Spinal cord (tissue), 10 donors: ENCODE measurements at places on chromosomes 13 and 19. TPM values are rescaled to one million over a fixed set of nuclear protein-coding genes. Genes with fewer than 3 reads are reported as not detected.

Gene PLVAP
- 12.0 TPM for polyA plus RNA-seq

Gene RFXAP
- 15.0 TPM for polyA plus RNA-seq

Gene LILRA1
- polyA plus RNA-seq, result 1.4 TPM

Gene KCNC3
- polyA plus RNA-seq, result 48.3 TPM

Gene LSM7
- 154 TPM for polyA plus RNA-seq

Gene ZNF780B
- 18.9 TPM for polyA plus RNA-seq

Gene CCL25
- 0.73 TPM for polyA plus RNA-seq

Gene DLL3
- polyA plus RNA-seq, result 56.0 TPM

Gene ZNF616
- polyA plus RNA-seq, result 10.6 TPM

Gene KCTD15
- 95.1 TPM for polyA plus RNA-seq
